Left kidney (tissue), 8 donors: ENCODE measurements at places on chromosomes 6 and 20. TPM values are rescaled to one million over a fixed set of nuclear protein-coding genes. Genes with fewer than 3 reads are reported as not detected.

DNA sequence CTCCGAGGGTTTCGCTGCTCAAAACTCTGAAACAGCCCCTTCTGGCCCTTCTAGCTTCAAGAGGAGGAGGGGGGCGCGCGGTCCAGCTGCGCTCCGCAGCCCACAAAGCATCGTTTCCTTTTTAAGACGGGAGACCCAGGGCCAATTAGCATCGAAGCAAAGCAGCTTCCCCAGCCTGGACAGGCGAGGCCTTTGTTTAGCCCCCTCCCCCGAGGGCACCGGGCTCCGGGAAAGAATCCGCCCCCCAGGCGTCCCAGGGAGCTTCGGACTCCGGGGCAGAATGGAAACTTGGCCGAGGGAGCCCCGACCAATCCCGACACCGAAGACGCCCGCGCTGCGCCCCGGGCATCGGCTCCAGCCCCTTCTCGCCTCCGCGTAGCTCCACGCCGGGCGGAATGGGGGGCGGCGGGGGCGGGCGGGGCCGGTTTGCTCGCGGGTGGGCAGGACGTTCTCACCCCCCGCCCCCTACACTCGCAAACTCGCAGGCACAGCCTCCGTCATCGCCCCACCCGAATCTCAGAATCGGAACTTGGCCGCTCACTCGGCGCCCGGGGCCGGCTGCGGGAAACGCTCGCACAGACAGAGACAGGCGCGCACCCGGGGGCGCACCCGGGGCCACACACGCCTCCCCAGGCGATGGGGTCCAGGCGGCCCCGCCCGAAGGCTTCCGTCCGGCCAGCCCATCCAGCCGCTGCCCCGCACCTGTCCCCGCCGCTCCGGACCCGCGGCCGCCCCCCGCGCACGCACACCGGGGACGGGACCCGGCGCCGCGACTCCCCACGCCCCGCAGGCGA is 628 bp downstream of the NKAIN4 start:
- no peak for DNase-seq

The LY6G6F gene
- polyA plus RNA-seq, result 0.32 TPM

The ZNF831 gene
- 0.15 TPM for polyA plus RNA-seq

The CPXM1 gene
- 224 TPM for polyA plus RNA-seq

GRCh38 chr6:84269947-84270733 is 42.7 kb upstream of the CEP162 start:
- no peak for DNase-seq

The GPLD1 gene
- polyA plus RNA-seq, result 5.3 TPM

The TMEM217 gene
- 1.9 TPM for polyA plus RNA-seq

The WFDC2 gene
- 164 TPM for polyA plus RNA-seq

GRCh38 chr20:4880051-4880450 is 121.3 kb downstream of the SLC23A2 start:
- no peak for DNase-seq

DNA sequence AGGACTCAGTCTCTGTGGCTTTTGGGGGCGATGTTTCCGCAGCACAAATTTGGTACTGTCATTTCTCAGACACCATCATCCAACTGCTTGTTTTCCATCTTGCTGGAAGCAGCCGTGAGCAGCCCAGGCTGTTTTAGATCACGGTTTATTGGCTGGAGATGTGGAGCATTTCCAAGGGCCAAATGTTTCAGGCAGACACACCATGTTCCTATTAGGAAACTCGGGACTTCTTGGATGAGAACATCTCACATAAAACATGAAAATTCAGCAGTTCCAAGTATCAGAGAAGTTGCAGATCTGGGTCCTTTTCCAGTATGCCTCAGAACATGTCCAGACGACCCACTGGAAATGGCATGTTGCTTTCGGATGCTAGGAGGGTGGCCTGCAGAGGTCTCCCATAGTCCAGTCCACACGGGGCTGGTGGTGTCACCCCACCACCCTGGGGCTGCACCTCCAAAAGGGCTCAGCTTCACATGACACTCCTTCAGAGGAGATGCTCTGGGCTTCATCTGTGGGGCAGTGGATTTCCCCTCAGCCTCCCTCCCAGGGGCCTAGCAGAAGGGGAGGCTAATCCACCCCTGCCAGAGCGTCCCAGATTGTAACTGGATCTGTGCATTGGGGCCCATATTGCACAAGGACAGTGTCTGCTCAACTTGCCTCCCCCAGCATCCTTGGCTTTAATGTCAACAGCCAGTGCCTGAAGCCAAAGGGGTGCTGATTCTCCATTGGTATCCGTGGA is 176.3 kb downstream of the SCP2D1 start:
- no peak for DNase-seq

DNA sequence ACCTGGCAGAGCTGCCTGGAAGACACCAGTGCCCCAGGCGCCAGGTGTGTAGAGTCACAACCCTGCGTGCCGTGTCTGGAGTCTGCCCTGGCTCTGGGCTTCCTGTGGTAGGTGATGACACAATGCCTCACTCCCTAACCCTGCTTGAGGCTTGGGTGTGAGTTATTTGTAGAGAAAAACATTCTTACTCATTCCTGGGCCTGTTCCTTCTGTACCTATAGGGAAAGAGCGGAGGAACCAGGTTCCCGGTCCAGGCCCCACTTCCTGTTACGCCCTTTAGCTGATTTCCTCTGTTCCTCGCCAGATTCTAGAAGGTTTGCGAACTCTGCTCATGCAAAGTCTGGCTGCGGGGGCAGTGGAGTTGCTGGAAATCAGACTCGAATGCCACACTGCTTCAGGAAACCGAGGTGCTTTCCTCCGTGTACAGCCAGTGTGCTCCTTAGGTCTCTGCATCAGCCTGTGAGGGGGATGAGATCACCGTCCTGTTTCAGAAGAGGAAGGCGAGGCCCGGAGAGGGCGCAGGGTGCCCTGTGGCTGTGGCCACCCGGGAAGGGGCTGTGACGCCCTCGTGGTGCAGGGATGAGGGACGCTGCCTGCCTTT is 67.1 kb upstream of the DUSP22 start:
- no peak for DNase-seq

DNA sequence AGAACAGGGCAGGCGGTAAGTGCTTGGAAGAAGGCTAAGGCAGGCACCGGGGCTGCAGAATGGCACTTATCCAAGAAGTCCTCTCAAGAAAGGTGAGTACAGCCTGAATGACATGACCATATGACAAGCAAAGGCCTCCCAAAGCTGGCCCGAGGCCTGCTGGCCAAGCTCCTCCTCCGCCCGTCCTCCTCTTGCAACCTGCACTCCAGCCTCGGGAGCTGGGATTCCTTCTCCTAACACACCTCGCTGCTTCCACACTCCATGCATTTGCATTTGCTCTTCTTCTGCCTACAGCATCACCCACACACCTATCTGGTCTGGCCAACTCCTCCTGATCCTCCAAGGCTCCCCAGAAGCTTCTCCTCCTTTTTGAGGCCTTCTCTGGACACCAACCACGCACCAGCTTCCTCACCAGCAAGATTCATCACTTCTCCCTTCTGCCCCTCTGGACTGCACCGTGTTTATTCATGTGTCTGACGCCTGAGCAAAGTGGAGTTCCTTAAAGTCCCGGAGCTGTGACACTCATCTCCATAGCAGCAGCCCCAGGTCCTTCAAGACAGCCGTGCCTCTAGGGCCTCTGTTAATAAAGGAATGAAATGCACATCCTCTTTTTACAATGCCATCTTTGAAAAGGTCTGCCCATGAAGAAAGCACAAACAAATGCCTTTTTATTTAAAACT is 32.3 kb downstream of the CNKSR3 start:
- DNase-seq, result no peak

The SLA2 gene
- 0.18 TPM for polyA plus RNA-seq

DNA sequence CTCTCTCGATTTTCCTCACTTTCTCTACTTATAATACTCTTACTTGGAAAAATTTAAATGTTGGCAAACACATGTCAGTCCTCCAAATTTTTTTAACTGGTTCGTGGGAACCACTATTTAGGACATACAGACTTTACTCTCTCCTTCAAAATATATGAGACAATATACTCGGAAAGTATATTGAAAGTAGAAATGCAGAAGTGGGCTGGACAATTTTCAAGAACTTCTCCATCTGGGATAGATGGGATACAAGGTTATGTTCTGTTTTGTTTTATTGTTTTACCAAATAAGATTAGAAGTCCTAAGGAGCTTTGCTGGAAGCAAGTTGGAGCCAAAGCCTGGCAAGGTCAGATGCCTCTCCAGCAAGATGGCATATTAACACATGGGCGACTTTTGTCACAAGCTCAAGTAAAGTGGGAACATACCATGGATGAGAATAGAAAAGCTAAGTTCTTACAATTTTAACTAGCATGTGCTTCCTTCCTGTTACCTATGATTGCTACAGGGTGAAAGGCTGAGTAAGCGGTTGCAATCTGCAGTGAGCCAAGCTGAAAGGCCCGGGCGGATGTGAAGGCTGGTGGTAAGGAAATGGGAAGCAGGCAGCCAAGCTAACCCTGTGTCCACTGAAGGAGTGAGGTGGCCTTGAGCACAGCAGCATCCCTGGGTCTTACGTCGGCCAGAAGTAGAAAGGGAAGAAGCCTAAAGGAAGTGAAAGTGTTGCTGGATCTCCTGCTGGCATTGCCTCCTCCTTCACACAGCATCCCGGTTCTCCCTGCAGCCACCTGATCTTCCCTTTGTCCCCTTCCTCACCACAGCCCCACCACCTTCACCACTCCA is 7.1 kb downstream of the MAP3K5 start:
- no peak for DNase-seq
